ENCODE measurements at places on chromosomes 7 and 10. TPM values are rescaled to one million over a fixed set of nuclear protein-coding genes. Genes with fewer than 3 reads are reported as not detected.

PKD2L1 gene
- polyA plus RNA-seq = not detected

CYP2W1 gene
- polyA plus RNA-seq = not detected

EDRF1 gene
- 11.1 TPM for polyA plus RNA-seq

SEMA3C gene
- polyA plus RNA-seq = 140 TPM

GPR37 gene
- 0.08 TPM for polyA plus RNA-seq

NET1 gene
- 12.2 TPM for polyA plus RNA-seq

TLX1 gene
- polyA plus RNA-seq = not detected

CTBP2 gene
- 141 TPM for polyA plus RNA-seq

EGFR gene
- 169 TPM for polyA plus RNA-seq

SPDYE5 gene
- polyA plus RNA-seq = not detected

ASIC3 gene
- 0.34 TPM for polyA plus RNA-seq

FAM241B gene
- polyA plus RNA-seq = 10.1 TPM

EXOSC1 gene
- 43.2 TPM for polyA plus RNA-seq

GLI3 gene
- polyA plus RNA-seq = 4.3 TPM

PAPOLB gene
- polyA plus RNA-seq = not detected

COBL gene
- polyA plus RNA-seq = 0.11 TPM

TWIST1 gene
- polyA plus RNA-seq = 1.6 TPM

DKK1 gene
- 325 TPM for polyA plus RNA-seq

MYL10 gene
- polyA plus RNA-seq = not detected

ACTL6B gene
- polyA plus RNA-seq = not detected

CYP3A7 gene
- 0.02 TPM for polyA plus RNA-seq

PRLHR gene
- not detected for polyA plus RNA-seq

ACSM6 gene
- not detected for polyA plus RNA-seq
